Type B pancreatic cell (in vitro differentiated cells): ENCODE measurements at places on chromosomes 11 and 22.
A peak's percentile ranks its signal among the peaks of the same experiment; 100 is the strongest.

DNA sequence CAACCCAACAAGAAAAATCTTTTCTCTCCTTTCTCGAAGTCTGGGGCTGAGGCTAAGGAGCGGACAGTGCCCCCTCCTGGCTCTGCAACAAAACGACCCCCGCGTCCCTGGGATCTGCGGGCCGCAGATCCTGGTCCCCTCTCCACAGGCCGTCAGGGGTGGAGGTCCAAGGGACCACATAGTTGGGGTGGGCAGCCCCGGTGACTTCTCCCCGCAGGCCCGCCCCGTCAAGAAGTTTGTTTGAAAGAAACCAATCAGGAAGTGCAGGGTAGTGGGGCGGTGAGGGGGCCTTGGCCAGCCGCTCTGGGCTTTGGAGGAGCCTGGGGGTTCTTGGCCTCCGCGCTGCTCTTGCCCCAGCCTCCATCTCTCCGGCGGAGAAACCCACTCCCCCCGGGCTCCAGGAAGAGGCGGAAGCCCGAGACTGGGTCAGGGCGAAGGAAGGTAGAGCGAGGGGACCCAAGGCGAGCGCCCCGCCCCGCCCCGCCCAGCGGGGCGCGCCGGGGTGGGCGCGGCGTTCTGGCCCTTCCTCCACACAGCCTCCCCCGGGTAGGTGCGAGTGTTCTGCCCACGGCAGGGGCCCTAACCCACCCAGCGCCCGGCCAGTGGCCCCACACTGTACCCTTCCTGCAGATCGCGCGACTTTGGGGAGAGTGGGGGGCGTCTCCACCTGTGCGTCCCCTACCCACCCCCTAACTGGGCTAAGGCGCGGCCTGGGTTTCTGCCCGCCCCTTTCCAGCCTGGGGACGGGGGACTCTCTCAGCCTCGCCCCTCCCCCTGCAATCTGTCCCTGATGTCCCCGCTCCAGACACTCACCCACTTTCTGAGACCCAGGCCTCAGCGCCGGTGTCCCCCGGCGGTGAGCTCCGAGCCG is 1.3 kb downstream of the TP53I11 start:
- peaks cover 38% of the 10 kb centered on the region for H3K4me1 ChIP-seq
- no peaks in the 10 kb centered on the region for H3K36me3 ChIP-seq
- peak overlapping the region; percentile 90 for H3K4me3 ChIP-seq
- DNase-seq, result no peak

GRCh38 chr22:28017558-28017820 is 98.4 kb upstream of the PITPNB start:
- H3K36me3 ChIP-seq, result peaks cover 3% of the 10 kb centered on the region
- H3K27me3 ChIP-seq, result no peaks in the 10 kb centered on the region
- no peak for DNase-seq
- H3K27ac ChIP-seq, result no peak overlapping the region
- peaks cover 49% of the 10 kb centered on the region for H3K4me1 ChIP-seq
- no peak overlapping the region for H3K4me3 ChIP-seq

DNA sequence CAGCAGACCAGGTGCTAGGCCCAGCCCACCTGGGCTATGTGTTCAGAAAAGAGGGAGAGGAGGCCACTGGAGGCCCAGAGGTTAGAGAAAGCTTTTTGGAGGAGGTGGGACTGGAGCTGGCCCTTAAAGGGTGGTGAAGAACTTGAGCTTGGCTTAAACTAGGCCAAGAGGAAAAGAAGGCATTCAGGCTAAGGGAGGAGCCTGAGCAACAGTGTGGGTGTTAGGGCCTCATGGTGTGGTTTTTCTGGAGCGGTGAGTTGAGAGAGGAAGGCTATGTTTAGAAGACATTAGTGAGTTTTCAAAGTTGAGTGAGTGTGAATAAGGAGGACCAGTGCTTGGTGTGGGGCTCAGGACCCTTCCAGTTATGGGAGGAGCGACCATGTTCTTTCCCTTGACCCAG is 6.2 kb downstream of the TAF6L start:
- H3K4me3 ChIP-seq, result no peak overlapping the region
- H3K27me3 ChIP-seq, result no peaks in the 10 kb centered on the region
- no peak overlapping the region for H3K27ac ChIP-seq
- DNase-seq, result no peak
- H3K4me1 ChIP-seq, result no peaks in the 10 kb centered on the region

GRCh38 chr11:60960405-60960804 is 8.4 kb upstream of the SLC15A3 start:
- H3K36me3 ChIP-seq, result no peaks in the 10 kb centered on the region
- H3K4me1 ChIP-seq, result peaks cover 4% of the 10 kb centered on the region
- H3K4me3 ChIP-seq, result no peak overlapping the region

DNA sequence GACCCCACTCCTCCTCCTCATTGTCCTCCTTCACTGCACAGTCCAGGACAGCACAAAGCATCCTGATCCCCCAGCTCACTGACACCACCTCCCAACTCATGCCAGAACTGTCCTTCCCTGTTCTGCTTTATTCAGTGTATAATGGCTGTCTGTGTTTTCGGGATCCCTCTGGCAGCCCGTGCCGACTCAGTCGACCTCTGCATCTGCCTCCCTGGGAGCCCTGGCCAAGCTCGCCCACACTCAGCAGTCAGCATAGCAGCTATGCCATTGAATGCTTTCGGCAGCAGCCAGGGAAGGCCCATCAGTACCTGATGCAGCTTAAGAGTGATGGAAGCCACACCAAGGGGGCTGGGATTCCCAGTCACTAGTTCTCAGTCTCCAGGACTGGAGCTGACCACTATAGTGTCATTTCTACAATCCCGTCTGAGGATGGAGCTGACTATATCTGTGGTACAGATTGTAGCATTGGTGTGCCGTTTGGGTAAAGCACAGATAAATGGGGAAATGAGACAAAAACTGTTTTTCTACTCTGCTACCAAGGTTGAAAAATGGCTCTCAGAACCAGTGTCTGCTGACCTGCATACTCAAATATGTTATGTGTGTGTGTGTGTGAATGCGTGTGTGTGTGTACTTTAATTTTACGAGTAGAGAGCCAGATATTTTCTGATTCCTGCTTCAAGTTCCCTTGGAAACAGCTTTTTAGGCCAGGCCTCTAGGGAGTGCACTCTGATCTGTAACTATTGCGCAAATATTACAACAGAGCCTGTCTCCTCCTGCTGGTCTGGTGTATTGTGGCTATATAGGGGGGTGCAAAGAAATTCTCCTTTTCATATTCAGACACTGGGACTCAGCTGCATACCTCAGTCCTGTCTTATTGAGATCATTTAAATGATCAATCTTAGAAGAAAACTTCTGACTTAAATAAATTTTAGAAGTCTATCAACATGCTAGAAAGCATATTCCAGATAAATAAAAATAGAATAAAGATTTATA is 78.8 kb upstream of the TOP3B start:
- H3K36me3 ChIP-seq, result no peaks in the 10 kb centered on the region
- DNase-seq, result no peak
- H3K27ac ChIP-seq, result peak overlapping the region; percentile 34
- no peak overlapping the region for H3K4me3 ChIP-seq
- H3K4me1 ChIP-seq, result peaks cover 8% of the 10 kb centered on the region

- H3K27me3 ChIP-seq, result no peaks in the 10 kb centered on the region
- H3K4me3 ChIP-seq, result peak overlapping the region; percentile 44
These were observed 72.0 kb downstream of the RPUSD4 start for GRCh38 chr11:126139111-126140091.

- H3K4me1 ChIP-seq, result no peaks in the 10 kb centered on the region
- H3K27ac ChIP-seq, result no peak overlapping the region
- H3K36me3 ChIP-seq, result no peaks in the 10 kb centered on the region
- DNase-seq, result peak; percentile 20
- H3K4me3 ChIP-seq, result no peak overlapping the region
These were observed 89.9 kb upstream of the LDLRAD3 start for GRCh38 chr11:35853971-35854370.

GRCh38 chr11:36718451-36718850 is 120.4 kb upstream of the RAG2 start:
- H3K27ac ChIP-seq, result no peak overlapping the region
- peaks cover 14% of the 10 kb centered on the region for H3K27me3 ChIP-seq
- no peaks in the 10 kb centered on the region for H3K36me3 ChIP-seq
- no peak for DNase-seq
- H3K4me3 ChIP-seq, result no peak overlapping the region

DNA sequence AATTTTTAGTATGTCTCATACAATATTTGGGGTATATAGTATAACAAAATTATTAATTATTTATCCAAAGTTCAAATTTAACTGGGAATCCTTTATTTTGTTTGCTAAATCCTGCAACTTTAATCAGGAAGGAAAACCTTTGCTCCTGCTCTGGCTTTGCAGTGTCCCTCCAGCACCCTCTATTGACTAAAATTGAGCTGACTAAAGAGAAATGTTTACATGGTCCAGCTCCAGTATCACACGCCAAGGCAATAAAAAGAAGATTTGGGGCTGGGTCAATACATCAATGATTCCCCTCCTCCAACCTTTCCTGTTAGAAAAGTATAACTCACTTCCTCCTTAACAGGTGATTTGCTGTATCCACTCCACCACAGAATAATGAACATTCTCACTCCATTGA is 153.0 kb upstream of the LRRC4C start:
- H3K4me3 ChIP-seq, result no peak overlapping the region
- no peaks in the 10 kb centered on the region for H3K27me3 ChIP-seq
- no peaks in the 10 kb centered on the region for H3K36me3 ChIP-seq
- DNase-seq, result no peak
- no peak overlapping the region for H3K27ac ChIP-seq
- no peaks in the 10 kb centered on the region for H3K4me1 ChIP-seq

DNA sequence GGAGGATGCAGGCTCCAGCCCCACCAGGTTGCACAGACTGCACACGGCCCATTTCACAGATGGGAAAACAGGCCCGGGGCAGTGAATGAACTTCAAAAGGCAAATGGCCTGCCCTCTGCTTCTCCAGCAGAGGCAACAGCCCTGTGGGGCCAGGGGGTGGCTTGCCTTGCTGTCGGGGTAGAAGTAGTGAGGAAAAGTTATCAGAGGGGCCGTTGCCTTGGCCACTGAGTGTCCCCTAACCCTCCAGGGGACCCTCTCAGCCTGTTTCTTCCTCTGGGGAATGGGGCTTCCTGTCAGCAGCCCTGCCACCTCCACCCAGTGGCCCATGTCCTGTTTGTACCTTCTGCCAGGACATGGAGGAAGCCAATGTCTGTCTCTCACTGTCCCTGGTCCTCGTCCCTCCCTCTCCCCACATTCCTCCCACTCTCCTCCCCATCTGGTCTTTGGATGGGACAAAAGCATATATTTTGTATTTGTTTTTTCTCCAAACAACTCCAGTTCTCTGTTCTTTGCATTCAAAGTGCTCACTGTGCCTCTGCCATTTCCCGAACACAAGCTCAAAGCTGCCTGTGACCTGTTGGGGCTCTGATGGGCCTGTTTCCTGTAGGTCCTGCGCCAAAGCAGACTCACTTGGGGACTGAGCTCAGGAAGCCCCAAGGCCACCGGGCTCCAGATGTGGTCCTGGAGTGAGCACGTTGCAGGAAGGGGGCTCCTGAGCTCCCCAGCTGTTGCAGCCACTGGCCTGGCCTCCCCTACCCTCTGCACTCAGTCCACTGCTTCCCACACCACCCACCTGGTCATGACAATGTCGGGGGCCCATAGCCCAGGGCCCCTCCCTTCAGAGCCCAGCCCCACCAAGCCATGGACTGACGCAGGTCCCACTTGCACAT is 9.5 kb downstream of the MAP4K2 start:
- no peaks in the 10 kb centered on the region for H3K4me1 ChIP-seq
- H3K27me3 ChIP-seq, result no peaks in the 10 kb centered on the region
- DNase-seq, result no peak
- H3K4me3 ChIP-seq, result no peak overlapping the region
- no peaks in the 10 kb centered on the region for H3K36me3 ChIP-seq
- H3K27ac ChIP-seq, result no peak overlapping the region
